ENCODE measurements at places on chromosomes 6 and 20.
A peak's percentile ranks its signal among the peaks of the same experiment; 100 is the strongest.

GRCh38 chr6:119834418-119834817 is 484.9 kb upstream of the MAN1A1 start:
- DNase-seq, result no peak

DNA sequence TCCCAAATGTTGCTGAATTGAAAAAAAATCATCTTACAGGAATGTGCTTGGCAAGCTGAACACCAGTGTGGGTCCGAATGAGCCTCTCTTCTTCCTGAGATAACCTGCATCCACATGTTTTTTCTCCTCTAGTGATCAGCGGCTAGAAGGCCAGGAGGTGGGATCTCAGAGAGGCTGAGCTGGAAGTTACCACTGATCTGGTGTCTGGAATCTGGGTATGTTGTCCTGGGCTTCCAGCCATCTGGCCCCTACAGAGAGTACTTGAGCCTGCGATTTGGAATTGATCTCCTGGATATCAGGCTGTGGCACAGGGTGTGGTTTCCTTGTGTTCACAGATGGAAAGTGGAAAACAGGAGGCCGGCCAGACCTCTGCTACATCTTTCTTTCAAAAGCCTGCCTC is 35.9 kb downstream of the SULF2 start:
- DNase-seq, result no peak

- DNase-seq, result no peak
Measured at GRCh38 chr6:97422171-97422570, 139.2 kb upstream of the MMS22L start.

- DNase-seq, result no peak
Measured at GRCh38 chr6:129812145-129812777, 48.9 kb downstream of the TMEM244 start.

DNA sequence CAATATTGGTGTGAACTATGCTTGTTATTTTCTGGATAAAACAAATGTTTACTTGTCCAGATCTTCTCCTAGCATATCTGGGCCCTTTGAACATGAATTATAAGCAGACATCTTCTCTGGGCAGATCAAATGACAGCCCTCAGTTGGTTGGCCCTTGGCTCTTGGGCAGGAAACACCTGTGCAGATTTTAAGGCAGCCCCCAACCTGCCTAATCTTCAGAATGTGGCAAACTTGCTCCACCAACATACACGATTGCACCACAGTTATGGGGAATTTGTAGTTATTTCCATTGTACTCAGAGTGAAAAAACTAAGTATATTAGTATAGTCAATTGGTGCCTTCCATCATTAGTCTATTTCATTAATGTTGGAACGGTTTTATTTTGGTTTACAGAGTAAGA is 94.9 kb upstream of the KCNK16 start:
- DNase-seq, result no peak

DNA sequence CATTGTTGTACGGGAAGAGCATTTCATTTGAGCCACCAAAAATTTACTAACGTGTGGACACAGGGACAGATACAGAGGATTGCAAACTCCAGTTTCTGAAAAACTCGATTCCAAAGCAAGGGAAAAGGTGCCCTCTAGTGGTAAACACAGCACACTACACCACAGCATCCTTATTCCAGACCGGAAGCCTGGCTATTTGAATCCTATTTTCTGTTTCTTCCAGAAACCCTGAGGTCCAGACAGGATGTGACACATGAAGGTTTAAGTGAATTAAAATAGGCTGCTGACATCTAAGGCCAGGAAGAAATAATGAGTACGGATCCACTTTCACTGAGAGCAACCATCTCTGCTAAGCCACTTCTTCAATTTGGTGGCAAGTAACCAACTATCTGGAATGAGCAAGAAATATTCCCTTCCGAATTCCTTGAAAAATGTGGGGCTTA is 31.8 kb upstream of the GMPR start:
- peak; percentile 54 for DNase-seq

DNA sequence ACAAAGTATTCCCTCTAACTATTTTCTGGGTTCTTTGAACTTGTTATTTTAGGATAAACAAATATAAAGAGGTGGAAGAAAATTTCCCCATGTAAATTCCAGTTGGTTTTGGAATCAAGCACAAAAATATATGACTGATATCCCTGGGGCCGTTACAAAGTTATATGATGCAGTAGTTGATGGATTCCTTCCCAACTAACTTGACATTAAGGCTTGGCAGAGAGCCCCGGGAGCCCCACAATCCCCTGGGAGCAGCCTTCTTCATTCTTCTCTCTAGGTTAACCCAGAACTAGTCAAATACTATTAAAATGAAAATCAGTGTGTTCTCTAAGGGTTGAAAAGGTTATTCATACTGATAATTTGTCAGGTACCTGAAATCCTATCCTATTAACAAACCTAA is 508.9 kb upstream of the SOX4 start:
- no peak for DNase-seq

GRCh38 chr20:33910056-33910455 is 83.7 kb upstream of the RALY start:
- no peak for DNase-seq

DNA sequence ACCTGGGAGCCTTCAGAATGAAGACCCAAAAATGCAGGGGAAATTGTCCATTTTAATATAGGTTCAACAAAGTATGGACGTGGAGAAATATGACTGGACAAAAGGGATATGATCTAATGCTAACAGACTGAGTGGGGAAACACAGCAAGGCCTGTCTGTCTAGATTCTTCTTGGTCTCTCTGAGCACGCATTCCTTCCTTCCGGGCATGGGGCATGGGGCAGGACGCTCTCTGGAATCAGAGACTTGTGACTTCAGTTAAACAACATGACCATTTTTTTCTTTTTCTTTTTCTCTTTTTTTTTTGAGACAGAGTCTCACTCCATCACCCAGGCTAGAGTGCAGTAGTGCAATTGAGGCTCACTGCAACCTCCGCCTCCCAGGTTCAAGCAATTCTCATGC is 31.9 kb downstream of the ZBTB2 start:
- DNase-seq, result no peak

GRCh38 chr6:112030961-112031660 is 22.8 kb upstream of the CCN6 start:
- DNase-seq, result no peak
